Kidney epithelial cell (primary cell): ENCODE measurements at places on chromosomes 3 and 15.

DNA sequence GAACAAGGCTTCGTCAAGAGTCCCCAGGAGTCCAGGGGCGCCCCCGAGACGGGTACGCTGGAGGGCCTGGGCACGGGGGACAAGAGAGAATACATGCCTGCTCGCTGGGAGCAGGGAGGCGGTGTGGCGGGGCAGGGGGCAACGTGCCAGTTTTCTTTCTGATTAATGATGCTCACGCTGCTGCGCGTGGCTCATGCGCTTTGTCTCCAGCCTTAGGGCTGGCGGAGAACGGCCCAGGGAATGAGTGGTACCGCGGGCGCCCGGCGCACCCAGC is 408 bp upstream of the ARPP21 start:
- no peak for DNase-seq

GRCh38 chr15:89041507-89041906 is 46.7 kb upstream of the ABHD2 start:
- DNase-seq: no peak

GRCh38 chr3:152309535-152310307 is 41.0 kb downstream of the MBNL1 start:
- DNase-seq: no peak

DNA sequence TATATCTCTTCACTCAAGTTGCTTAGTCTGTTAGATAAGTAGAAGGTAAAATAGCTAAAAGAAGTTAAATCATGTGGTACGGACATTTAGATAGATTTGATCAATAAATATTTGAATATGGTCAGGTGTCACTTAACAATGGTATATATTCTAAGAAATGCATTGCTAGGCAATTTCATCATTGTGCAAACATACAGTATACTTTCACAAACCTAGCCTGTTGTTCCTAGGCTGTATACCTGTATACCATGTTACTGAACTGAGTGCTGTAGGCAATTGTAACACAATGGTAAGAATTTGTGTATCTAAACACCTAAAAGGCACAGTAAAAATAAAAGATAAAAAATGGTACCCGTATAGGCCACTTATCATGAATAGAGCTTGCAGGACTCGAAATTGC is 112.8 kb upstream of the CGNL1 start:
- DNase-seq: no peak

- no peak for DNase-seq
These were observed 225.6 kb upstream of the TLE3 start for GRCh38 chr15:70323111-70323851.
